Stimulated activated CD4-positive, alpha-beta T cell treated with anti-CD3 and anti-CD28 coated beads, Interleukin-2, amount 100 ng/mL, for 48 hours (primary cell): ENCODE measurements at places on chromosomes 16 and 17.

DNA sequence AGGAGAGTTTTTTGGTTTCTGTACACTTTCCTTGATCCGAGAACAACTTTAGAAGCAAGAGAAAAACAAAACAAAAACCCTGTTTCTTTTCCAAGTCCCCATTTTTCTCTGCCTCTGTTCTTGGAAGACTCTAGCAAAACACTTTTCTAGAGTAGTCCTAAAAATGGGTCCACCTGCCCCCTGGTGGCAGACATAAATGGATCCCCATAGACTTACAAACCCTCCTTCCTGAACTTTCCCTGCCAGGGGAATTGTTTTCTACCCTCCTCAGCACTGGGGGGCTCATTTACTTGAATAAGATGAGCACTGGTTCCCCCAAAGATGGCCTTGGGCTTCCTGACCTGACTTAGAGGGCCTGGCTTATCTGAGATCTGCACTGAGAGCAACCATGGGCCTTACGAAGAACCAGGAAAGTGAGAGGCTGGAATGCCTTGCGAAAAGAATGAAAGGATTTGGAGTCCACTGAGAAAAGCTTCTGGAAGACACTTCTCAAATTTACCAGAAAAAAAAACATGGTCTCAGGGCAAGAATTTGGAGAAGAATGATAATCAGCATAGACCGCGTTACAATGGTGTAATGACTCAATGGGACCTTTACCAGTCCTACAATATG lies 48.0 kb upstream of the CDYL2 start:
- peak; percentile 5 for DNase-seq

DNA sequence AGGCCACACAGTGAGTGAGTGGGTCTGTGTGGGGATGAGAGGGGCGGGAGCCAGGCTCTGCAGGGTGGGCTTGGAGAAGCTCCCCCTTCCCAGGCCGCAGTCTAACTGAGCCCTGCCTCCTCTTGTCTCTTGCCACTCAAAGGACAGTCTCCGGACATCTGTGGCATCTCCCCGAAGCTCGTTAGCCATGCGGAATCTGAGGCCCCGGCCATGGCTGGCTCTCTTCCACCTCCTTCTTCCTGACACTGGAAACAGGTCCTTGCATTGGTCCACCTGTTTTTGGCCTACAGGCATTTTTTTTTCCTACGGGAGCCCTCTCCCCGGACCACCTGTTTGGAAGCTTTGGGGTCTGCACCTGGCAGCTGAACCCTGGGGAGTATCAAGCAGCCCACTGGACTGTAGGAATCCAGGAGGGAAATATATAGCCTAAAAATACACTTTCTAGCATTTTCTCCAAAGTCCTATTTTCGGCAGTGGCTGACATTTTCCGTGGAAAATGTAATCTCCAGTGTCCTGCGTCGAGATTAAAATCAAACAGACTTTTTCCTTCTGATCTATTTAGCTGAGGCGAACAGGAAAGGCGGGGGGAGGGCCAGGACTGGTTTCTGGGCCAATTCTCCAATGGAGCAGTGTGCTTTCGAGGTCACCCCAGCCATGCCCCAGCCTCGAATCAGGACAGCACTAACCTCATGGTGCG lies 9.1 kb downstream of the ATP2A3 start:
- DNase-seq = no peak

- no peak for DNase-seq
Measured at GRCh38 chr16:9946022-9946720, 236.1 kb downstream of the GRIN2A start.

- DNase-seq = no peak
Measured at GRCh38 chr17:6938637-6939036, 57.2 kb upstream of the ALOX12 start.

GRCh38 chr16:66342294-66342900 lies 24.1 kb upstream of the CDH5 start:
- DNase-seq = peak; percentile 31

- DNase-seq = no peak
Measured at GRCh38 chr17:61619493-61619892, 28.5 kb upstream of the NACA2 start.

DNA sequence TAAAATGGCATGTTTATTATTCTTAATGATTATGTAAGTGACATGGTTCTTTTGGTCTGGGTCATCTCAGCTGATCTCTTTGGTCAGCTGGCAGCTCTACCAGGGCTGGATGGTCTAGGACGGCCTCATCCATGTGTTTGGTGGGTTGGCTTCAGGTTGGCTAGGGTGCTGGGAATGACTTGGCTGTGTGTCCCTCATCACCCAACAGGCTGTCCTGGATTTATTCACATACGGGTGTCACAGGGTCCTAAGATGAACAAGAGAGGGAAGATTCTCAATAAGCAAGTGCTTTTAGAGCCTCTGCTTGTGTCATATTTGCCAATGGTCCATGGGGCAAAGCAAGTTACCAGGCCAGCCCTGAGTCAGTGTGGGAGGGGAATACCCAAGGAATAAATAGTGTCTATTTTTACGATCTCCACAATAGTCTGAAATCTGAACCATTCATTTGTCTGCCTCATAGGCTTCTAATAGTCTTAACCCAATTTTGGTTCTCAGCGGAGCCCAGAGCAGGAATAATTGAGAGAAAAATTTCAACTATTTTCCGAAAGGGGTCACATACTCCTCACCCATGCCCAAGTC lies 157.5 kb downstream of the HS3ST2 start:
- no peak for DNase-seq

DNA sequence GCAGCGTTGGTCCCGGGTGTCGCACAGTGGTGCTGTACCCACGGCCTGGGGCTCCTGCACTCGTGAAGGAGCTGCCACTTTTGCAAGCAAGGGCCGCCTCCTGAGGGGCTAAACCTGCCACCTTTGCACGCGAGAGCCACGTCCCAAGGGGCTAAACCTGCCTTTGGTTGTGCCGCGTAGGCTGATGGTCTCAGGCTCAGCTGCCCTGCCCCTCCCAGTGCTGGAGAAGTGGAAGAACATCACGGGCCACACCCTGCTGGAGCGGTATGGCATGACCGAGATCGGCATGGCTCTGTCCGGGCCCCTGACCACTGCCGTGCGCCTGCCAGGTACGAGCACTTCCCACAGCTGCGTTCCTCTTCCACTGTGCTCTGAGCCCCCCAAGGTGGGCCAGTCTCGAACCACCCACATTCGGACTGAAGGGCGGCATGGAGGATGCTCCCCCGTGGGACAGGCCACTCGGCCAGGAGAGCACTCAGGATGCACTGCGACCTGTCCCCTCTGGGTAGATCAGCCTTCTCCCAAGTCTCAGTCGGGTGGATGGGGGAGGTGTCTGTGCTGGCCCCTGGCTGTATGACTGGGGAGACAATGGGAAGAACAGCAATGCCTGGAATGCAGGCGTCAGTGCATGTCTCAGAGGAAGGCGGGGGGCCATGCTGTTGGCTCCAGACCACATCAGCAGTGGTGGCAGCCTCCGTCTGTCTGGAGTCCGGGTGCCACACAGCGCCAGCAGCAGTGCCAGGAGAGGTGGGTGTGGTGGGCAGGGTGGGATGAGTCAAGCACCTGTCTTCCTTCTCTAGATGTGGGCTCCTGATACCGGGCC lies 20.7 kb downstream of the ACSF3 start:
- no peak for DNase-seq

DNA sequence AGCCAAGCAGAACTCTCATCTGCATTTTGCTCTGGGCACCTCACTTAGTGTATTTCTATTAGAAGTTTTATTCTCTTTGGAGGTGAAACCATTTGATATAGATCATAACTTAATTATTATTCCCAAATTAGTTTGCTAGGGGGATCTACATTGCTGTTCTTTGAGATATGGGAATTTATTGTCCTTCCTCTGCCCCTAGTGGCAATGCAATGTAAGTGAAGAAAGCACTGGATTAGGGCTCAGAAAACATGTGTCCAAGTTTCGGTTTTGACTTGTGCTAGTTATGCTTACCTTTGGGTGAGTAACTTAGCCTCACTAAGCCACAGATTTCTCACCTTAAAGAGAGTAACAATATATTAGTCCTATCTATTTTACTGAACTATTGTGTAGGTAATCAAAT lies 2.9 kb downstream of the KRT39 start:
- DNase-seq = no peak

DNA sequence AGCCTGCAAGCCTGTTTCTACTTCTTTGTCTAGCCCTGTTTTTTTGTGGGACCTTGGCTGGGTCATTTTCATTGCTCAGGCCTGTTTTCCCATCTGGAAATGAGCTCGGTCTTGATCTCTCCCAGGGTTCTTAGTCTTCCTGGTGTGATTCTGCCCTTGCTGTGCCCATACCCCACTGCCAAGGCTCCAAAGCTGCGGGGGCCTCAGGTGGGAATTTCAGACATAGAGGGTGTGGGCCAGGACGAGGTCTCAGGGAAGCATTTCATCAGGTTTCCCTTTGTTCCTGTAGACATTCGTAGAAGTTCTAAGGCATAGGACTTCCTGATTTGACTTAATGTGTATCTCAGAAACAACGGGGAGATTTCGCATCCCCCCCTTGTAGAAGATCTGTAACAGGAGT lies 5.8 kb downstream of the MPRIP start:
- no peak for DNase-seq

DNA sequence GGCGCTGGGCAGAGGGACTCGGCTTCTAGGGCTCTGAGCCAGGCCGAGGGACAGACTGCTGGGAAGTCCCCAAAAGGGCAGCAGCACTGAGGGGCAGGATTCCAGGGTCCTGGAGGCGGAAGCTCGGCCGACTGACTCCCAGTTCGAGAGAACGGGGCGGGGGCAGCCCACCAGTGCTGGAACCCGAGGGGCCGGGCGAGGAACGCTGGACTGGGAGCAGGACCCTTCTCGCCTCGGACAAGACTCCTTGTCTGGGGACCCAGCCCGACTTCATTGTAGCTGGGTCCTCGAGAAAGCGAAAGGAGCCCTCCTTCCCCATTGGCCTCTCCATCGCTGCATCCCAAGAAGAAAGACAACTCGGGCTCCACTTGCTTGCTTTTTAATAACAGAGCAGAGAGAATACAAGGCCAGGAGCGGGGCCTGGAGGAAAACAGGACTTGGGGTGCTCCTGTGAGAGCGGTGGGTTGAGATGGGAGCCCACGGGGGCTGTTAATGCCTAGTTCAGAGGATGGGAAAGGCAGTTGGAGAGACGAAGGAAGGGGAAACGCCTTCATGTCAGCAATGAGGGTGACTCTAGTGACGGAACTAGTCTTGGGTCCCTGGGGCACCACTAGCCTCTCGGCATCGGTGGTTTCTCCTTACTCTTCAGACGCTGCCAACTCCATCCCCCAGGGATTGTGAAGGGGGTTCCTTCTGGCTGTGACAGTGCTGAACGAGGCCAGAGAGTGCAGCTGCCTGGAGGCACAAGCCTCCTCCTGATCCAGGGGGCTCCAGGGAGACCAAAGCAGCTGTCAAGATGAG lies 492 bp upstream of the CAMTA2 start:
- DNase-seq = no peak

GRCh38 chr16:86401126-86401525 lies 109.2 kb upstream of the FOXF1 start:
- no peak for DNase-seq

GRCh38 chr17:62735044-62735651 lies 73.0 kb downstream of the MARCHF10 start:
- no peak for DNase-seq

GRCh38 chr17:63446753-63447470 lies 806 bp upstream of the CYB561 start:
- peak; percentile 48 for DNase-seq

DNA sequence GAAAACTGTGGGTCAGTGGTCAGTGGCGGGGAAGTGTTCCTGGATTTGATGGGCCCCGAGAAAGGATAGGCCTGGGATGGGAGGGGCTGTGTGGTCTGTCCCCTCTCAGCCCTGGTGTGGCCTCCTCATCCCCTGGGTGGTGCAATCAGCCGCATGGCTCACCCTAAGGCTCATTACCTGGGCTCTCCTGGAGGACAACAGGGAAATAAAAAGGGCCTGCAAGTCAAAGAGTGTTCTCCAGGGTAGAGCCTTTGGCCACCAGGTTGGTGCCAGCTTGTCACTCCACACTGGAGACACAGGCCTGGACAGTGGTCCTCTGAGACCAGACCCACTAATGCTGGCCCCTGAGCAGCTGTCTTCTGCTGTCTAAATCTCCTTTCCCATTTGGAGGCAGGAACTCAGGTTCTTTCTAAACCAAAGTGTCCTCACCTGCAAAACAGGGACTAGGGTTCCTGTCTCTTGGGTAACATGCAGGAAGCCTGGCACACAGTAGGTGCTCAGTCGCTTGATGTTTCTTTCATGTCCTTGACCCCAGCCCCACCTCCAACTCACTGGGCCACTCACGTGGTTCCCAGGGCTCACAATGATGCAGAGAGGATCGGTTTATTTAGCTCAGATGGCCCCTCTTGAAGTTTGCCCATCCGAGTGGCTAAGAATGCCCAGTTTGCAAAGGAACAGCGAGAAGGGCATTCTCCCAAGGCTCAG lies 2.4 kb downstream of the NDRG4 start:
- DNase-seq = no peak

DNA sequence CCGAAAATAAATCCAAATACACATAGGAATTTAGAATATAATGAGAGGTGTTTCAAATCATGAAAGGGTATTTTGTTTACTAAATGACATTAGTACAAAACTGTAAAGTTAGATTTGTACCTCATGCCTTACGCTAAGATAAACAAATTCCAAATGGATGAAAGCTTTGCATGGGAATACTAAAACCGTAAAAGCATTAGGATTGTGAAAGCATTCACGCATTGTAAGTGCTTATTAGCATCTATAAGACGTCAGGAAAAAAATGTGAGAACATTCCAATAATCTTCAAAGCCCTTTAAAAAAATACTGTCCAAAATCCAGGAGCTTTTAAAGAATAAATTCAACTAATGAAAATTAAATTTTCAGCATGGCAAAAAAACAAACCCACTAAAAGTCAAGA lies 24.8 kb upstream of the ALOX15 start:
- DNase-seq = no peak

GRCh38 chr17:50939795-50940684 lies 73.9 kb upstream of the TOB1 start:
- DNase-seq = no peak

DNA sequence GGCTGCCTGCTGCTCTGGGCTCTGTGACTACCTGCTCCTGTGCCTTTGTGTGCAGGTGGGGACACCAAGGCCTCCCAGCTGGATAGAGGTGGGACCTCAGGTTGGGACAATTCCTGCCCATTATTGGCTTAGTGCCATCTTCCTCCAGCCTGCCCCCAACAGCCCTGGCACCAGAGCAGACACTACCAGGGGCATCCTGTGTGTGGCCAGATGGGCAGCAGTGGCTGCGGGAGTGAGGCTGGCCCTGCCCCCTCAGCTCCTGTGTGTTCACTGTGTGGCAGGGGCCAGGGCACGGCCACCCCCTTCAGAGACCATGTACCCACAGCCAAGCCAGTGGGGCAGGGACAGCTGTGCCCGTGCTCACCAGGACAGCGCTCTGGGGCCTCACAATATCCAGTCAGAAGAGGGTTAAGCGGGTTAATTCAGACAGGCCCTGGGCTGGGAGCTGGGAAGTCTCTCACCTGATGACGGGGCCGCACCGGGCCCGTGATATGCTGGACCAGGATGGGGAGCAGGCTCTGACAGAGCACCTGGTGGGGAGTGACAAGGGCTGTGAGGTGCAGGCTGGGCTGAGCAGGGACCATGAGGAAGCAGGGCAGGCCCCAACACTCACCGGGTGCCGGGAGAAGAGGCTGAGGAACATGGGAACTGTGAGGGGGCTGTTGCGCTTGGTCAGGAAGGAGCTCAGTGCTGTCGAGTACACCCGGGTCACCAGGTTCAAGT lies 13.0 kb downstream of the MYBBP1A start:
- DNase-seq = no peak
